ENCODE measurements at places on chromosomes 1 and 21.

DNA sequence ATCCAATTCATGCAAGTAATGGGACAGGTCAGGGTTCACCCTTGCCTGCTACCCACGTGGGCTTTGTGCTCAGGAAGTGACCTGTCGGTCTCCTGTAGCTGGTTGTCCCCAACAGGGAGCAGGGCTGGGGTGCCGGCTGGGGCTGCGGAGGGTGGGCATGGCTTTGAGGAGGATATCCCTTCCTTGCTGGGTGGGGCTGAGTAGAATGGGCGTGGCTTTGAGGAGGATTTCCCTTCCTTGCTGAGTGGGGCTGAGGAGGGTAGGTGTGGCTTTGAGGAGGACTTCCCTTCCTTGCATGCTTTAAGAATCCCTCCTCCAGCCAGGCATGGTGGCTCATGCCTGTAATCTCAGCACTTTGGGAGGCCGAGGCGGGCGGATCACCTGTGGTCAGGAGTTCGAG is 151.3 kb downstream of the CLIC6 start:
- no peak for DNase-seq

DNA sequence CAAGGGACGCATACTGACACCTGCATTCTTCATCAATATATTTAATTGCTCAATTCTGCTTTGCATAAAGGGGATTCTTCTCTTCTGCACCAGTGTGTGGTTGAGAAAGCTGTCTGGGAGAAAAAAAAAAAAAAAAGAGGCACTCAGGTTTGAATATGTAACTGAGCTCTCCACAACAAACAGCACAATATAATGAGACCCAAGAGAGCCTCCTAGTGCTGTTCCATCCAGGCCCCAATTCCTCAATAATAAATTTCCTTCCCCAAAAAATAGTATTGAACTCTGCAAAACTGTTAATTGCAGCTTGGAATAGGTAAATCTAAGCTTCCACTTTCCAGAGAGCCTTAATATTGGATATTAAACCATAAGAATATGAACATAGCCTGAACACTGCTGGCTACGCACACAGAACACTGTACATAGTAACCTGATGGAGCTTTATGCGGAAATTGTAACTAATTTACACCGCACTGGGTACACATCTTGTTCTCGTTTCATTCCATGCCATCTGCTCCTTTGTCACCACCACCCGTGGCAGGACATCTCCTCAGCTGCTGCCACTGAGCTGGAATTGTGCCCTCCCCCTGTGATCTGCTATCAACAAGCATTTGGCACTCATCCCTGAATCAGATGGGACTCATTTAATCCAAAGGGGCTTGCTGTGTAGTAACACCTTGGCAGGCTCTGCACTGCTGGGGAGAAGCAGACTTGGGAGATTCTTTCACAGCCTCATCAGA is 272.0 kb downstream of the HHIPL2 start:
- no peak for DNase-seq

GRCh38 chr1:222777977-222778376 is 36.9 kb upstream of the DISP1 start:
- no peak for DNase-seq

DNA sequence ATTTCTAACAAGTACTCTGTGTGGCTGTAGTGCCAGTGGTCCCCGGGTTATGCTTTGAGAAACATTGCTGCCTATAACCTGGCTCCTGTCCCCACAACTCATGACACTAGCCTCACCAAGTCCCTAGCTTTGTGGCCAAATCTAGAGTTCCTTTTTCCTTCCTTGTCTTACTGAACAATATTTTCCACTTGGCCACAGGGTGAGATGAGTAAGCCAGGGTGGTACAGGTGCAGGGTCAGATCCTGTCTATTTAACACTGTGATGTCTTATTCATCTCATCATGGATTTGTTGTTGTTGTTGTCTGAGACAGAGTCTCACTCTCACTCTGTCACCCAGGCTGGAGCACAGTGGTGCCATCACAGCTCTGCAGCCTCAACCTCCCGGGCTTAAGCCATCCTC is 18.6 kb downstream of the ARMH1 start:
- no peak for DNase-seq

DNA sequence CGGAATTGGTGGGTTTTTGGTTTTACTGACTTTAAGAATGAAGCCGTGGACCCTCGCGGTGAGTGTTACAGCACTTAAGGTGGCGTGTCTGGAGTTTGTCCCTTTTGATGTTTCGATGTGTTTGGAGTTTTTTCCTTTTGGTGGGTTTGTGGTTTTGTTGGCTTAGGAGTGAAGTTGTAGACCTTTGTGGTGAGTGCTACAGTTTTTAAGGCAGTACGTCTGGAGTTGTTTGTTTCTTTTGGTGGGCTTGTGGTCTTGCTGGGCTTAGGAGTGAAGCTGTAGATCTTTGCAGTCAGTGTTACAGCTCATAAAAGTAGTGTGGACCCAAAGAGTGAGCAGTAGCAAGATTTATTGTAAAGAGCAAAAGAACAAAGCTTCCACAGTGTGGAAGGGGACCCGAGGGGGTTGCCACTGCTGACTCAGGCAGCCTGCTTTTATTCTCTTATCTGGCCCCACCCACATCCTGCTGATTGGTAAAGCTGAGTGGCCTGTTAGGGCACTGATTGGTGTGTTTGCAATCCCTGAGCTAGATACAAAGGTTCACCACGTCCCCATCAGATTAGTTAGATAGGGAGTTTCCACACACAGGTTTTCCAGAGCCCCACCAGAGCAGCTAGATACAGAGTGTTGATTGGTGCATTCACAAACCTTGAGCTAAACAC is 20.9 kb downstream of the HENMT1 start:
- DNase-seq: peak; percentile 64

- DNase-seq: peak; percentile 75
Measured at GRCh38 chr1:156082309-156083091, at the start of gene MEX3A. TSS of gene MEX3A (minus strand) at chr1:156082465. CDS start at chr1:156081998, 467 bp downstream.

GRCh38 chr21:35256468-35256988 is 207.4 kb upstream of the RUNX1 start:
- no peak for DNase-seq

GRCh38 chr1:100708476-100709062 is 11.0 kb upstream of the VCAM1 start:
- no peak for DNase-seq

DNA sequence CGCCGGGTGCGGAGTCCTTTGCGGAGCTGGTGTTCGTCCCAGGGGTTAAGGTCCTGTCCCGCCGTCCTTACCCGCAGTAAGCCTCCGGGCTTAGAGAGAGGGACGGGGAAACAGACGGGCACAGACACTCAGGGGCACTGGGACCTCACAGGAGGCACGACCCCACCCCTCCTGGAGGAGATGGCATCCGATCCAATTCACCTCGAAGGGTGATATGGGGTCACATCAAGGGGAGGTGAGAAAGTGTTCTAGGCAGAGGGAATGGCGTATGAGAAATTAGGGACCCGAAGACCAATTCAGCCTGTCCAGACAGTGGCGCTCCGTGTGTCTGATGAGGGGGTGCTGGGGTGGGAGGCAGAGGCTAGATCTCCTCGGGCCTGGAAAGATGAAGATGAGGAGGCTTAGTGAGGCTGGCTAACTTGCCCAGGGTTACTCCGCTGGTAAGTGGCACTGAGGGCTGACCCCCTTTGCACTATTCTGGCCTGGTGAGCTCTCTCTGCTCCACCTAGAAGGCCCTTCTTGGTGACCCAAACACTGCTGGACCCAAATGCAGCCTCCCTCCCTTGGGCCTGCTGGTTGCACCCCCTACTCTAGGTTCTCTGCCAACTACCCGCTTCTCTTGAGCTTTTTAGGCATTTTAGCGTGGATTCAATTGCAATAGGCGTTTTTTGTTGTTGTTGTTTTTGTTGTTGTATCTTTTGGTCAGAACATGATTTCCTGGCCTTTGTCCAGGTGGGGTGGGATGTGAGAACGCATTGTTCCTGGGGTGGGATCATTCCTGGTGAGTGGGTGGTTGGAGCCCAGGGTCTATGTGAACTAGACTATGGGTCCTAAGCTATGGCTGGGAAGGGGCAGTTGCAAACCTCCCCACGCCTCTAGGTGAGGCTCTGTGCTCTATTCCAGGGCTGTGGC is 12.3 kb downstream of the BTBD19 start:
- no peak for DNase-seq

Measured in activated CD4-positive, alpha-beta memory T cell treated with anti-CD3 and anti-CD28 coated beads for 36 hours (primary cell).